NCI-H524 (cell line): ENCODE measurements at places on chromosomes 6 and 20.

GRCh38 chr6:36020154-36020553, 4.3 kb downstream of the SLC26A8 start:
- no peak for DNase-seq

DNA sequence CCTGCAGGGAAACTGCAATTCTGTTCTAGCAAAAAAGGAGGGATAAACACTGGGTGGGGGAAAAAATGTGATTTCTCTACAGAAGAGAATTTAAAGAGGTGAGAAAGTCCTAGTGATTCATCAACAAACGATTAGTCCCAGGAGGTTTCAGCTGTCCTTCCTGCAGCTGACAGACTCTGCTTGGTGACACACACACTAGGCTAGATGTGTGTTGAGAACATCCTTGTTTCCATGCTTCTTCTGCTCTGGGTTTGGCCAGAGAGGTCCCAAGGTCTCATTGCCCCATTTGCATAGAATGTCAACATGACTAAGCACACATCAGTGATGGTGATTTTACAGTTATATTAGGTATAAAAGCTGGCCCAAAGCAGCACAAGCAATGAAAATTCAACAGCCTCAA, 258.3 kb downstream of the NFATC2 start:
- no peak for DNase-seq

DNA sequence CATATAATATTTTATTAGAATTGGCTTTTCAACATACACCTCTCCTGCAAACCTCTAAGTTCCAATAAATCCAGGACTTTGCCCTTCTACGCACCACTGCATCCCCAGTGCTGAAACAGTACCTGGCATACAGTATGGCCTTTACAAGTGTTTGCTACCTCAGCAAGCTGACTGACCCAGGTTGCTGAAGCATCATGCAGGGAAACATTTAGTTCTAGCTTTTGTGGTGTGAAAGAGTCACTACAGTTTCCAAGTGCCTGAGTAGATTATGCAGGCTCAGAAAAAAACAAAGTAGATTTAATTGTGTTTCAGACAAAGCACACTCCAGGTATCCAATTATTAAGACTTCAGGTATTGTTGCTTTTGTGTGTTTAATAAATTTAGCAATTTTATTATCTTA, 614.2 kb upstream of the NRSN1 start:
- no peak for DNase-seq

DNA sequence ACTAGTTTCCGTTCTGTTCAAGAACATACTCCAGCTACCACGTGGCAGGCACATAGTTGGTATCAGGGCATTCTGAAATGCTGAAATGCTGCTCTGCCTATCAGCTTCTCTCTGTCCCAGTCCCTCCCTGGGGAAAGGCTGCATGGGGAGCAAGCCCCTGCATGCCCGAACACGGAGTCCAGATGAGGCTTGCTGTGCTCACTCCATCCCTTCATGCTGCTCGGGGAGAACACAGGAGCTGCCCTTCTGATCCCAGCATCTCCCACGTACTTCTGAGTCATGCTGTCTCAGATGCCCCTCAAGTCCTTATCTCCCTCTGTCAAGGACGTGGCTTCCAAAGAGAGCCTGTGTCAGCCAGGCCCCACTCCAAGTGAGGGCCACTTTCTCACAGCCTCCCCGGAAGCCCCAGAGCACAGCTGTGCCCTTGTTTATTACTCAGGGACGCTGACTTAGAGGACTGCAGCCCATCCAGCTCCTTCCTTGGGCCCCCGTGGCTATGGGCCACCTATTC, 29.4 kb downstream of the THBS2 start:
- no peak for DNase-seq

DNA sequence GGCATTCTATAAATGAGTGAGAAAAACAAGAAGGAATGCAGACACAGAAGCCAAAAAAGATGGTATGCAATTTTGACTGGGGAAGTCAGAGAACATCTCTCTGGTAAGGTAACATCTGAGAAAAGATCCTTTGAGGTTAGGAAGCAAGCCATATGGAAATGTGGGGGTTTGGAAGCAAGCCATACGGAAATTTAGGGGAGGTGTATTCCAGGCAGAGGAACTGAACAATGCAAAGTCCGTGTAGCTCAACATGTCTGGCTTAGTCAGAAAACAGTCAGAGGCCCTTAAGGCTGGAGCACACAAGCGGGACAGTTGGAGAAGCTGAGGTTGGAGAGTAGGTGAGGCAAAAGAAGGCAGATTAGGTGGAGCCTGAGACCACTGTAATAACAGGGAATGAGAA, 35.3 kb downstream of the RALGAPA2 start:
- peak; percentile 14 for DNase-seq

DNA sequence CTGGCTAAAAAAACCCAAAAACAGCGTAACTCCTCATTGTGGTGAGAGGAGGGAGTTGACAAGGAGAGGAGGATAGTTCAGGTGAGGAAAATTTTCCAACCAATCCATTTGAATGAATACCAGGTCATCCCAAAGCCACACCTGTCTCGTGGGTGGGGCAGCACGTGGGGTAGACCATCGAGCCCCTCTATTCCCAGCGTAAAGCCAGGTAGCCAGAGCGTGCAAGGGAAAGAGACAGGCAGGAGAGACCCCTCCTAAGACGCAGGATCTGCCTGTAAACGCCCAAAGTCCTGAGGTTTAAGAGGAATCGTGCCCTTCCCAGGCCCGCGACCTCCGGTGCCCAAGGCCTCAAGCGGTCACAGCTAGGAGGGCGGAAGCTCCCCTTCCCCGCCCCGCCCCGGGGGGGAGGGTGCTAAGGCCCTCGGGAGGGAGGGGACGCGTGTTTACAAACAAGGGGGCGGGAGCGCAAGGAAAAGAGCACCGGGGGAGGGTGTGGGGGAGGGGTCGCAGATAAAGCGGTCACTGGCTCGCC, 712 bp downstream of the RXRB start:
- peak; percentile 33 for DNase-seq

- DNase-seq = peak; percentile 33
These were observed 18.6 kb downstream of the ANKRD60 start for GRCh38 chr20:58209652-58210397.

DNA sequence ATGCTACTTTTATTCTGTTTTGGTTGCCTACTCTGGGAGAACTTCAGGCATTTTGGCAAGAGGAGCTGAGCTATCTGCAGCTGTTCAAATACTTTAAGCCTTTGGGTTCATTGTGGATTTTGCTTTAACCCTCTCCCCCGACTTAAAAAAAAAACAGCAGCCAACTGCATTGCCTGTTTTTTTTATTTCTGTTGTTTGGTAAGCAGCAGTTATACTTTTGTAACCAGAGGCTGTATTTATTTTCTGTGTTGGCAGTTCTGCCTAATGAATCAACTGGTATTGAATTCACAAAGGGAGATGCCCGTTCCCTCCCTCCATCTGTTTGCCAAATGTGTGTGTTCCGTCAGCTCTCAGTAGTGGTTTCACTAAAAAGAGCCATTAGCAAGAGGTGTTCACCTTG, 484.0 kb downstream of the UTRN start:
- DNase-seq = no peak

DNA sequence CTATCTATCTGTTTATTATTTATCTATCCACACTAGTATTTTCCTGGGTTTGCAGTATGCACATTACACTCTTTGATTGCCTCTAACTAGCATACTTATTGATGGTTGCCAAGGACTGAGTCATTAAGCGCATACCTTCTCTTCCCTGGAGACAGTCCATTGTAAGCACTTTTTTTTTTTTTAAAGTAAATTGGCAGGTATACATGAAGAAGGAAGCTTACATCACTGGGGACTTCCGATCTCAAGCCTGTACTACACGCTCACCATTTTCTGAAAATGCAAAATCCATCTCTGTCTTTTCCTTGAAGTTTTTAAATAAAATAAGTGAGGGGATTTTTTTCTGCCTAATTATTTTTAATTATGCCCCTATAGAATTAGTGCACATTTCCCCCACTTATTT, 63.5 kb downstream of the HMGN3 start:
- DNase-seq = no peak

GRCh38 chr20:49938173-49939163, 2.3 kb downstream of the RNF114 start:
- peak; percentile 71 for DNase-seq

- DNase-seq = no peak
These were observed 156.2 kb downstream of the RNASET2 start for GRCh38 chr6:166800137-166800536.

- no peak for DNase-seq
These were observed 33.2 kb upstream of the OCSTAMP start for GRCh38 chr20:46583411-46584214.

- DNase-seq = no peak
These were observed 104.0 kb downstream of the RTN4IP1 start for GRCh38 chr6:106525107-106525881.

DNA sequence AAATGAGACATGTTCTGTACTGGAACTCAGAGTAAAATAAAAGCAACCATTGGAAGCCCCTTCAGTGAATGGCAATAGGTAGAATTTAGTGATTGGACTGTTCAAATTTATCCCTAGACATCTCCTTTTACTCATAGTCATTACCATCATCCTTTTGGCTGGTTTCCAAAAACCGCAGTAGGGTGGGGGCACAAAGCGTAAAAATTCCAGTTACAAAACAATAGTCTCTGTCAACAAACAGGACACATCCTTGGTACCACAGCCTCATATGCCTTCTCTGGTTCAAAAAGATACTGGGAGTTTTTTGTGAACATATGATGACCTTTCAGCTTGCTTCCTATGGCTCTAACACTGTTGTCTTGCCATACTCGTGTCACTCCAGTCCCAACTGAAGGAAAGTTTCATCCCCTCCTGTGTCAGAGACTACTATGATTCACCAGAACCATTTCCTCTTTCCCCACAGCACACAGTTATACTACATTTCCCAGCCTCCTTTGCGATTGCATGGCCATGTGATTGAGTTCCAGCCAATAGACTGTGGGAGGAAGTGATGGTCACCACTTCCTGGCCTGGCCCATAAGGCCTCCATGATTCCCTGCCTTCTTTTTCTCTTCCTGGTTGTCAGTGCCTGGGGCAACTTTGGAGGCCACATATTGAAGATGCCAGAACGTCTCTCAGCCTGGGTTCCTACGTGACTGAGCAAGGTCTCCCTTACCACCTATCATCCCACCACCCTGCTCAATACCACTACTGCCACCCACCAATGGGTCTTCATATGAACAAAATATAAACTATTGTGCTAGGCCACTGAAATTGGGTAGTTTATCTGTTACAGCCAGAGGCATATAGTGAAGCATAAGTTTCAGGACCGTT, 162.4 kb downstream of the ID4 start:
- peak; percentile 21 for DNase-seq

GRCh38 chr6:12363651-12364381, 73.7 kb downstream of the EDN1 start:
- DNase-seq = no peak

- no peak for DNase-seq
These were observed 658.2 kb downstream of the PTPRT start for GRCh38 chr20:42531508-42531961.

DNA sequence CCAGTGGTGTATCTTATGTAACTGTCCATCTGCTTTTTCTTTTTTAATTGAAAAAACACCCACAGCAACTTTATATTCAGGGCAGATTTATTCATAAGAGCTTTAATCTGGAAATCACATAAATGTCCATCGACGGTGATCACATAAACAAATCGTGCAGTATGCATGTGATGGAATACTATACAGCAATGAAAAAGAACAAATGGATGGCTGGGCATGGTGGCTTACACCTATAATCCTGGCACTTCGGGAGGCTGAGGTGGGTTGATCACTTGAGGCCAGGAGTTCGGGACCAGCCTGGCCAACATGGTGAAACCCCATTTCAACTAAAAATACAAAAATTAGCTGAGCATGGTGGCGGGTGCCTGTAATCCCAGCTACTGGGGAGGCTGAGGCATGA, 39.1 kb downstream of the VSTM2L start:
- DNase-seq = no peak

DNA sequence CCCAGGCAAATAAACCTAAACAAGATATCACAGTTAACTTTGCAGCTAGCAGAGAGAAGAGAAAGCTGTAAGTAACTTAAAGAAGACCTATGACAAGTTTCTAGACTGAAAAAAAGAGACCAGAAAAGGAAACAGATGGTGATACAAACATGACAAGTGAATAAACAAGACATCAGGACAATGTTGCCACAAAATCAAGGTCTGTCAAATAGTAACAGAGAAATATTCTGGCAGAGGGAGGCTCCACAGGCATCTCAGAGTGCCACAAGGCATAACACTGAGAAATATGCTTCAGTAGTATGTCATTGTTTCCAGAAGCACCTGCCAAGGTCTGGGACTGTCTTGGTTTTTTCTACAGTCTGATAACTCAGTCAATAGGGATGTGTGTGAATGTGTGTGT, 332.2 kb downstream of the KHDRBS2 start:
- no peak for DNase-seq

GRCh38 chr6:44105993-44106740, 21.1 kb downstream of the MRPL14 start:
- no peak for DNase-seq

DNA sequence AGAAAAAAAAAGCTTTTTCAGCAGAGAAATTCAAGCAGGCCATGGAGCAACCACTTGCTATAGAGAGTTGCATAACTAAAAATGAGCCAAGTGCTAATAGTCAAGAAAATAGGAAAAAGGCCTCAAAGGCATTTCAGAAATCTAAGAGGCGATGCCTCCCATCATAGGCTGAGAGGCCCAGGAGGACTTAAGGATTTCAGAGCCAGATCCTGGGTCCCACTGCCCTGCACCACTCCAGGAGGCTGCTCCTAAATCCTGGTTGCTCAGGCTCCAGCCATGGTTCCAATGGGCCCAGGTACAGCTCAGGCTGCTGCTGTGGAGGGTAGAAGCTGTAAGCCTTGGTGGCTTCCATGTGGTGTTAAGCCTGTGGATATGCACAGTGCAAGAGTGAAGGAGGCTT, 5.5 kb downstream of the ZNF391 start:
- DNase-seq = no peak

GRCh38 chr20:14334306-14334930, 3.0 kb downstream of the FLRT3 start:
- DNase-seq = peak; percentile 90

- no peak for DNase-seq
These were observed 88.1 kb downstream of the TNFRSF21 start for GRCh38 chr6:47221565-47221964.

DNA sequence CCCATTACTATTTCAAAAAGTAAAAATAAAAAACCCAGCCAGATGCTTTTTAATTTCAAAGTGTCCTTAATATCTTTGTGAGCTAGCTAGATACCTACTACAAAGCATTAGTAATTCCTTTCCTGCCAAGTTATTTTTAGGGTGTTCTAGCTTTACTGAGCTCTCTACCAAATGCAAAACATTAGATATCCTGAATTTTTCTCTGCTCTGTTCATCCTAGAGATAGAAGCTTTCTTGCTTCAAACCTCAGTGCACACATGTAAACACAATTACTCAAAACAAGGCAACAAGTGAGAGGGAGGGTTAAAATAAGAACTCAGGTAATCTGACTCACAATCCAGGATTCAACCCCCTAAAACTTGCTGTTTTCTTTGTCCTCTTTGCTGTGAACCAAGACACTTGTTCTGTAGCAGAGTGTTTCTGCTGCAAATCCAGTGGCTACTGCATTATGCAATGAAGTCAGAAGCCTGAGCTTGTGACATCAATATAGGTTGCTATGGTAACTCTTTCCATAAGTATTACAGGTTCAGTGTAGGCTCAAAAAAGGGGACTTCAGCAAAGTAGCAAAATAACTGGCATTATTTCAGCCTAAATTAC, 72.6 kb upstream of the STXBP5 start:
- no peak for DNase-seq
